Stimulated activated CD4-positive, alpha-beta T cell treated with anti-CD3 and anti-CD28 coated beads, Interleukin-4, amount 100 ng/mL, for 48 hours (primary cell): ENCODE measurements at places on chromosomes 4 and X.

DNA sequence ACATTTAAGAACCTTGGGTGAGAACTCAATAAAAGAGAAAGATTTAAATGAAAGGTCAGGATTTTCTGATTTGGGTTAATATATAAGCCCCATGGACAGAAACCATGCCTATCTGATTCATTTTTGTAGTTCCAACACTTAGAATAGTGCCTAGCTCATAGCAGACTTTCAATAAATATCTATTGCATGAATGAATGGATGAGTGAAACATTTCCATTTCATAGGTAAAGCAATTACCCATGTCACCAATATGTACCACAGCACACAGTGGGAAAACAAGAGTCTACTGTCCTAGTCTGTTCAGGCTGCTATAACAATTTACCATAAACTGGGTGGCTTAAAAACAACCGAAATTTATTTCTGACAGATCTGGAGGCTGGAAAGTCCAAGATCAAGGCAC is 63.9 kb upstream of the PTPN13 start:
- DNase-seq: no peak

- no peak for DNase-seq
Measured at GRCh38 chr4:166064721-166065120, 191.7 kb downstream of the TLL1 start.

- DNase-seq: no peak
Measured at GRCh38 chrX:5733501-5733900, 495.2 kb downstream of the NLGN4X start.

GRCh38 chr4:85113706-85114105 is 147.2 kb upstream of the WDFY3 start:
- no peak for DNase-seq

GRCh38 chrX:45134775-45135174 is 65.9 kb downstream of the DIPK2B start:
- DNase-seq: no peak

GRCh38 chr4:8699479-8700145 is 107.0 kb downstream of the CPZ start:
- DNase-seq: no peak
